ENCODE measurements at places on chromosomes 6 and 20.

- no peak for DNase-seq
These were observed 774.3 kb upstream of the CHD6 start for GRCh38 chr20:42392442-42392841.

DNA sequence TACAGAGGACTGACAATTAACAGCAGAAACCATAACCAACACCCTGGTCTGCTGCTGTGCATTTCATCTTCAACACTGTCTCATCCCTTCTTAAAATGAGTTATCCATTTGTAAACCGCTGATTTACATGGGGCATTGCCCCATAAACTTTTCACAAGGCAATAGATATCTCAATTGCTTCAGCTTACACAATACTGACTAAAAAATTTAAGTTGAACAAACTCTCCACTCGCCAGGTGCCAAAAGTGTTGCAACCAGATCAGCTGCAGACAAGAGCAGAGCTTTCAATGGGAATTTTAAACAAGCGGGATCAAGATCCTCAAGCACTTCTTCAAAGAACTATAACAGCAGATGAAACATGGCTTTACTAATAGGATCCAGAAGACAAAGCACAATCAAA, 183.0 kb downstream of the TASP1 start:
- no peak for DNase-seq

DNA sequence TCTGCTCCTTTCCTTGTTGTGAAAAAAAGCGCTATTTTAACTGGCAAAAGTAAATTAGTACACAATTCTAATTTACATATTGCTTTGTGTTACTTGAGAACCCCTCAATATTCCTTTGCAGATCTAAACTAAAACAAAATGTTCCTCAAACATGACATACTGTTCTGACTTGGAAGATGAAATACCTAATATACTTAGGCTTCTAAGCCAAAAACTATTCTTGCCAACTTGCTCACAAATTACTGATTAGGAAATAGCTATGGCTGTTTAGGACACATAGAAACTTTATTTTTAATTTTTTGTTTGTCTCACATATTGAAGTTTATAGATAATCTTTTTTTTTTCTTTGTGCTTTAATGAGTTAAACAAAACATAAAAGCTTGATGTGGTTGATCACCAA, 542.2 kb downstream of the GRIK2 start:
- DNase-seq = no peak

GRCh38 chr6:164169355-164169754, 754.8 kb downstream of the QKI start:
- no peak for DNase-seq

GRCh38 chr6:53011979-53012378, 16.9 kb upstream of the GSTA4 start:
- no peak for DNase-seq

DNA sequence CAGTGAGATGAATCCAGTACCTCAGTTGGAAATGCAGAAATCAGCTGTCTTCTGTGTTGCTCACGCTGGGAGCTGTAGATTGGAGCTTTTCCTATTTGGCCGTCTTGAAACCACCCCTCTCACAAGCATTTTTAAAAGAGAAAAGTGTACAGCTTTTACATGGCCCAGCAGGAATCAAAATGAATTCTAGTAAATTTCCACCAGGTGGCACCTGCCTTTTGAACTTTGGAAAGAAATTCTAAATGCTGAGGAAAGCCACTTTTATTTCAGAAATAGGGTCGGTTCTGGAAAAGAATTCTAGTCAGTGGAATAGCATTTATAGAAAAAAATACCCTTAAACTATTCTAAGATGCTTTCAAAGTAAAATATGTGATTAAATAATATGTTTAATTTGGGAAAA, 647.8 kb downstream of the CD109 start:
- DNase-seq = no peak

GRCh38 chr6:11393713-11394627, 143.6 kb upstream of the TMEM170B start:
- DNase-seq = no peak

- DNase-seq = no peak
These were observed 112.4 kb upstream of the SALL4 start for GRCh38 chr20:51914758-51915157.

DNA sequence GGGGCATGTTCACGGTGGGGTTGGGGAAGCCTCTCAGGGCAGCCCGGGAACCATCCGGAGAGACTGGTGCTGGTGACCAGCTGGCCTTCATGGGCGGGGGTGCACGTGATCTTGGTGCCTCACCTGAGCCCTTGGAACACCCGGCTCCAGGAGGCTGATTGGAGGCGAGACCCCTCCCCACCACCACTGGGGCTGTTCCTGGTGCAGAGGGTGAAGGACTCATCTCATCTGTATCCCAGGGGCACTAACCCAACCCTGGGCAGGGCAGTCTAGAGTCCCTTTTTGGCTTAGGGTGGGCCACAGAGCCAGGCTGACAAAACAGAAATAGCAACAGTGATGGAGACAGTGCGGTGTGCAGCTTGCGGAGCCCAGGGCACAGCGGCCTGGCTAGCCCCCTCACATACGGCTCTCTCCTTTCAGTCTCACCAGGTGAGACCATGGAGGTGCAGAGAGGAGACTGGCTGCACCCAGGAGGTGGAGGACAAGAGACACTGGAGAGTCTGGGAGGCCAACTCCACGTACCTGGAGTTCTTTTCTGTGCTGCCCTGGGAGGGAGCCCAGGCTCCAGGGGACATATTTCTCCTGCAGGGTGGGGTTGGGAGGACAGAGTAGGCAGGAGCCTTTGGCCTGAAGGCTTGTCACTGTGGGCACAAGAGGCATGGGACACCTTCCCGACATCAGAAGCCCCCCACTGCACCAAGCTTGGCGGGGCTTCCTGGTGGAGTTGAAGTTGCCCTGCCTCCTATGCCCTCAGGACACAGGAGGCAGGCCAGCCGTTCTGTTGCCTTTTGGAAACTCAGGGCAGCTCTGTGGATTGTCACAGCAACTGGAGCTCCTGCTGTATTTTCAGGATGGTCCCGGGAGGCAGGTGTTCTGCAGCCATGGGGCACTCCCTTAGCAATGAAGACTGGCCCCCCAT, 106.0 kb downstream of the SYCP2 start:
- DNase-seq = no peak

- DNase-seq = no peak
These were observed 160.7 kb downstream of the MTHFD1L start for GRCh38 chr6:151026041-151026663.

GRCh38 chr6:7073821-7074525, 33.8 kb upstream of the RREB1 start:
- no peak for DNase-seq

DNA sequence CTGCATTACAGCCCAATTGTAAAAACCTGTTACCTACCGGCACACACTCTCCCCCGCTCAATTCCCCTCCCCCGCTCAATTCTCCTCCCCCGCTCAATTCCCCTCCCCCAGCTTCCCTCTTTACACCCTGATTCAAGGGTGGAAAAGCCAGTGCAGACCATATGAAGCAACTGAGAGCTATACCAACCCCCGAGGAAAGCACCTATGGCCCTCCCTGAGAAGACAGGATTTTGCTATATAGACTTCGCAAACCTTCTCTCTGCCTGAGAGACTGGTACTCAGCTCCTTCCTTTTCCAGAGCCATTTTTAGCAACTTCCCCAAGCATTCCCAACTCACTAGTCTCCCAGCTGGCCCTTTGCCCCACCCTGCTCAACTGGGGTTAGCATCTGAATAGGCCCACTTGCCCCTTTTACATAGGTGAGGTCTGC, 7.6 kb downstream of the GNAS-AS1 start:
- no peak for DNase-seq

GRCh38 chr6:42368181-42368580, 83.5 kb downstream of the TRERF1 start:
- DNase-seq = no peak

GRCh38 chr20:3910853-3911252, 21.7 kb downstream of the PANK2 start:
- no peak for DNase-seq

DNA sequence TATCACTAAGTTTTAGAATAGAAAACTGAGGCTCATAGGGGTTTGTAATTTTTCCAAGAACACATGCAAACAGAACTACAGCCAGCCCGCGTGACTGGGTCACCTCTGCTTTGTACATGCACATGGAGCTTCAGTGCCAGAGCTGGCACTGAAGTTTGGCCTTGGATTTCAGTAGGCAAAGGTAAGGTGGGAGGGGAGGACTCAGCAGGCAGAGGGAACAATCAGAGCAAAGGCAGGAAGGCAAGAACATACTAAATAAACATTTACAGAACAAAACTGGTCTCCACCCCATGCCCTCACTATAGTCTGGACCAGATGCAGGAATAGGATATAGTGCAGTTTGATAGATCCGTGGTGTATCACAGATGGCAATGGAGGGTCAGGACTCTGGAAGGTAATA, 13.6 kb upstream of the ABRACL start:
- no peak for DNase-seq

DNA sequence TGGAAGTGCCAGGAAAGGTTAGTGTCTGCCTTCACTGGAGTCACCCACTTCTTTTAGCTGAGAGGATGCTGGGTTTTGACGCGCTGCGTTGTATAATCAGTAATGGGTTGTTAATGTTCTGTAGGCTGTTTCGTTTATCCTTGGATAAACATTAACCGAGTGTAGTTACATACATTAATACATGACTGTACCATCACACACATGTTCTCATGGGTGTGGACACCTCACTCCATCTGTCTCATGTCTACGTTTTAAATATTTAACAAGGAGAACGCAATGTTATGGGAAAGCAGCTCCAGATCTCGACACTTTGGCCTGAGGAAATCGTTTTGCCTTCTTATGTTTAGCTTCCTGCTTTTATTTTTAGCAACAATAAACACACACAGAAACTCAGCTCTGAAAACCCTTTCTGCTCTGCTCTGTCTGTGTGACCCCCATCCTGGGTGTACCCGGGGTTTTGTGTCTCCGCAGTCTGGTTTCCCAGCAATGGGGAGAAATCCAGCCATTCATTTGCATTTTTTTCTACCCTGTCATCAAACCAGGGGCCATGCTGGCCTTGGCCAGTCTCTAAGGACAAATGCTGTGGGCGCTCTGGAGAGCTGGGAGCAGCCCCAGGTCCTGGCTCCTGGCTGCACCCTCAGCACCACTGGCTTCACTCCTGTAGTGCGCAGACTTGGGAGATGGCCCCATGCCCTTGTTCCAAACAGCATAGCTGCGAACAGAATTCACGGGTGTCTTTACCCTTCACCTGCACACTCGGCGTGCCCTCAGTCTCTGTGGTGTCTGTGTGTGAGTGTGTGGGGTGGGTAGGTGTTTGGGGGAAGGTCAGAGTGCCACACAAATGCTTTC, 110.8 kb downstream of the ERMARD start:
- DNase-seq = no peak

DNA sequence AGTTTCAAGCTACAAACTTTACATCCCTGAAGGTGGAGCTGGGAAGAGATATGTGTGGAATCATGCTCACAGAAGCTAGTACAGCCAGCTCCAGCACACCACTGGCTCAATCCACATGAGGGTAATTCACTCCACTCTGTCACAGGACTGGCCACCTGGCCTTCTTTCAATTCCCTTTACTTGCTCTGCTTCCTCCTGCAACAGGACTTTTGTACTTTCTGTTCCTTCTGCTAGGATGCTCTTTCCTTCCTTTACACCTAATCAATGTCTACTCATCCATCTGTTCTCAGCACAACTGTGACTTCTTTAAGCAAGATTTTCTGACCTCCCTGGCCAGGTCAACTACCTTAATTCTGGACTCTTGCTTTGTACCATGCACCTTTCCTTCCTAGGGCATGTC, 39.4 kb upstream of the MYB start:
- no peak for DNase-seq

GRCh38 chr6:62891065-62891647, 320.1 kb upstream of the FKBP1C start:
- DNase-seq = no peak

- DNase-seq = no peak
These were observed 639 bp upstream of the ZNF335 start for GRCh38 chr20:45972500-45973183.

GRCh38 chr20:9408422-9409300, 105.7 kb upstream of the LAMP5 start:
- DNase-seq = no peak

DNA sequence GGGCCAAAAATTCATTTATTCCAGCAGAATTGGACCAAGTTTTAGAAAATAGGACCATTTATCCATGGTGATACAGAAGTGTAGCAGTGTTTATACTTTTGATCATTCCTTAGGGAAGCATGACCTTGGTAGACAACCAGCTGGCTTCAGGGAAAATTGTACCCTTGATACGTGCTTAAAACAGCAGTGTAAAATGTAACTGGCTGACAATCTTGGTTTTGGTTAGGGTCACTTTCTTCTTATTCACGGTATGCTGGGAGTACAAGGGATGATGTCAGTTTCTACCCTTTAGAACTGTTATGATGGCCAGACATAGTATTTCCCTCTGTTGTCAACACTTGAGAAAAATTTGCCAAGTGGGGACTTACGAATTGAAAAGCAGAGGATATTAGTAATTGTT, 157.1 kb downstream of the BCKDHB start:
- DNase-seq = no peak

DNA sequence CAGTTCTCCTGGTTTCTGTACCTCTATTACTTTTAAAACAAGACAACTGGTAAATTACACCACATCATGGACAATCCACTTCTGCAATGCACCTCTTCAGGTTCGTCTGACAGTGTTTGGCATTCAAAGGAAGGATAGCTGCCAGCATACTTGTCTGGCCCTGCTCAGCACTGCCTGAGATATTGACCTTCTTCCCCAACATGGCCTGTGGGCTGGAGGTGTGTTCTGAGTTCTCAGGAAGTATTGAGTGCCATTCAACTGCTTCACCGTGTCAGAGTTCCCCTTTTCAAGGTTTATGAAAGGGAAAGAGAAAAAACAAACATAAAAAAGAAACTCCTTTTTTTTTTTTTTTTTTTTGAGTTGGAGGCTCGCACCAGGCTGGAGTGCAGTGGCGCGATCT, 267.9 kb upstream of the SASH1 start:
- DNase-seq = no peak

GRCh38 chr20:33826270-33826897, 15.2 kb downstream of the CHMP4B start:
- DNase-seq = no peak

DNA sequence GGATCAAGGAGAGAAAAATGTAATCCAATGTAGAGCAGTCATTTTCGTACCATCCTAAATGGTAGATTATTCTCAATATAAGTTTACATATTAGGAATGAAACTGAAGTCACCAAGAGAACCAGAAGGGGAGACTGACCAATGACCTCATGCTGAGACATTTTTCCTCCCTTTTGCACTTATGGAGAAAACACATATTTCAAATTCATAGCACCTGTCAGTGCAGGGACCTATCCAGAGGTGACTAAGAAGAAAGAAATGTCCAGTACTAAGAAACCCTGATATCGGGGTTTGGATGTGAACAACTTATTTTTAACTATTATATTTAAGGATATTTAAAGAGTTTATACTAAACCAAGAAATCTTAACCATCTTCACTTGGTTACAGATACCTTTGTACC, 16.6 kb upstream of the LYRM2 start:
- no peak for DNase-seq

- no peak for DNase-seq
These were observed 153.6 kb downstream of the CD83 start for GRCh38 chr6:14270925-14271788.

GRCh38 chr20:36336204-36336603, 30.1 kb downstream of the DLGAP4 start:
- no peak for DNase-seq

Measured in cortex of kidney (tissue), 1 donor.